ENCODE measurements at places on chromosomes 6 and 20. TPM values are rescaled to one million over a fixed set of nuclear protein-coding genes. Genes with fewer than 3 reads are reported as not detected.

- no peak for DNase-seq
- H3K27me3 ChIP-seq = no peaks in the 10 kb centered on the region
- no peaks in the 10 kb centered on the region for H3K4me1 ChIP-seq
Observed at GRCh38 chr6:71203206-71203605, 85.4 kb upstream of the OGFRL1 start.

The SCRT2 gene
- not detected for total RNA-seq

DNA sequence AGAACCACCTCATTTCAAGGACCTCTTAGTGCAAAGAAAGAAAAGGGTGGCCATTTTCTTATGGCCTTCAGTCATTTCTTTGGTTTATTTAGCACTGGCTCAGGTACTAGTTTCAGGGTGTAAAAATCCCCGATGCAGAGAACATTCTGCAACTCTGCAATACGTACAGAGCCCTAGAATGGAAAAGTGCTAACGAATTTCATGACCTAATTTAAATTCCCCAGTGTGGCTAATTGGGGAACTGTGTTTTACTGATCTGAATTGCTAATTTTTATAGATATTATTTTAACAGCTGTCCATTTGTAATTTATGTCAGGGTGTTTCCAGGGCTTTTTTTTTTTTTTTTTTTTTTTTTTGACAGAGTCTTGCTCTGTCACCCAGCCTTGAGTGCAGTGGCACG, 160.7 kb downstream of the UST start:
- H3K27me3 ChIP-seq = no peaks in the 10 kb centered on the region
- H3K27ac ChIP-seq = no peak overlapping the region
- no peak for DNase-seq
- no peak overlapping the region for H3K4me3 ChIP-seq
- H3K36me3 ChIP-seq = no peaks in the 10 kb centered on the region

DNA sequence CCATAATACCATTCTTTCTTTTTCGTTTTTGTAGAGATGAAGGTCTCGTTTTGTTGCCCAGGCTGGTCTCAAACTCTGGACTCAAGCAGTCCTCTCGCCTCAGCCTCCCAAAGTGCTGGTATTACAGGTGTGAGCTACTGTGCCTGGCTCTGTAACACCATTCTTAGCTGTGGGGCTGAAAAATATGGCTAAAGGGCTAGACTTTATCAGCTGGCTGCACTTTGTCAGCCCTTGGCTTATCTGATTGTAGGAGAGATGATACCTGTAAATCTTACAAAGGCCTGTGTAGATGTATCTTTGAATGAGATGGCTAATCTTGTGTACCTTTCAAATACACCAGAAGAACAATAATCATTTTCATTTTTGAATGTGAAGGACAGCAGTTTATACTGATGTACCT, 55.2 kb downstream of the ZFAND3 start:
- no peak for DNase-seq
- no peak overlapping the region for H3K4me3 ChIP-seq
- no peaks in the 10 kb centered on the region for H3K36me3 ChIP-seq
- no peaks in the 10 kb centered on the region for H3K4me1 ChIP-seq

The JARID2 gene
- total RNA-seq = 14.5 TPM

The TGM6 gene
- not detected for total RNA-seq

- no peaks in the 10 kb centered on the region for H3K36me3 ChIP-seq
- peak; percentile 28 for DNase-seq
- no peak overlapping the region for H3K4me3 ChIP-seq
- H3K27ac ChIP-seq = no peak overlapping the region
- no peaks in the 10 kb centered on the region for H3K4me1 ChIP-seq
Observed at GRCh38 chr6:129882510-129883023, 21.5 kb upstream of the TMEM244 start.

DNA sequence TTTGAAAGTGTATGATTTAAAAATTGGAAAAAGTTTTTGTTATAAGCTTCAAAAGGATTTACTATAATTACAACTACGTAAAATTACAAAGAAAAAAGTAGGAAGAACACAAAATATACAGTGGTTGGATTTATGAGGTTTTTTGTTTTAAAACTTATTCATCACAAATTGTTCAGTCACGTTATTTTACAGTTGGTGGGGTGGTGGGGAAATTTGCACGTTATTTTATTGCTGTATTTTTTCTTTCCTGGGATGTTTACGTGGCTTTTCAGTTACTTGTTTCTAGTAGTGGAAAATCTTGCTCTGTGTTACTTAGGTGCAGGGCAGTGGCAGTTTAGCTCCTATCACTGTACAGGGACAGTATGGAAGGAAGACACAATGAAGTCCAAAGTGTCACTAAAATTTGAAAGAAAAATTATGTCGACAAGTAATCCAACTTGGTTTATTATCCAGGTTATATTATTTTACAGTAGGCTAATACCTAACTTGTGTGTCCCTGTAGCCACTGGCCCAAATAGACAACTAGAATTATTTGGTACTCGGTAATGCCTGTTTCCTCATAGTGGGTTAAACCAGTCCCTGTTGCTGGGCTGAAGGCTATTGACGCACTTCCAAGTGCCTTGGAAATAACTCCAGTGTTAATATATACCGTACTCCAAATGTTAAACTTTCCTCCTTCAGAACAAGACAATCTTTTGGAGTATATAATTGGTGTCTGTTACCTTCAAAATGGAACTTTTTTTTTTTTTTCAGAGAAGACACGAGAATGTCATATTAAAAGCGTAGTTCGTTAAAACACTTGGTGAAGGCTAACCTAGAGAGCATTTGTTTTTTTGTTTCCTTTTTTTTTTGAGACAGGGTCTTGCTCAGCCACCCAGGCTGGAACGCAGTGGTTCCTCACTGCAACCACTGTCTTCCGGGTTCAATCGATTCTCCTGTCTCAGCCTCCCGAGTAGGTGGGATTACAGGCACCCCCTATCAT, 4.6 kb downstream of the JARID2 start:
- no peaks in the 10 kb centered on the region for H3K27me3 ChIP-seq
- H3K4me3 ChIP-seq = no peak overlapping the region
- no peak for DNase-seq
- no peaks in the 10 kb centered on the region for H3K36me3 ChIP-seq

DNA sequence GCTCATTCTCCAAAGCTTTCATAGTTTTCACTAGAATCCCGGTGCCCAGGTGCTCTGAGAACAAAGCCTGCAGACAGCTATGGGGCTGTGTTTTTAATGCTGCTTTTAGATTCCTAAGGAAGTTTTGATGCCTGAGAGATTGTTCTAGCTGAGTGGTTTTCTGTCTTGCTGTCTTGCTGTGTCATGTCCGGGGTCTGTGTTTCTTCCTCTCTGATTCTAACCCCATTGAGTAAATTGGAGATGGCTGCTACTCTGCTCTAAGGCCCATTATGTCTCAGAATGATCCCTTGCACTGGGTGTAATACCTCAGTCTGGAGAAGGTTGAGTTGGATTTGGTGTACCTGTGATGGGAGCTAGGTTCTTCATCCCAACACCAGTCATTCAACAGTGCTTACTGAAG, 63.4 kb downstream of the ARID1B start:
- H3K27me3 ChIP-seq = no peaks in the 10 kb centered on the region
- DNase-seq = no peak
- no peaks in the 10 kb centered on the region for H3K36me3 ChIP-seq
- H3K27ac ChIP-seq = peak overlapping the region; percentile 43
- no peak overlapping the region for H3K4me3 ChIP-seq
- peaks cover 58% of the 10 kb centered on the region for H3K4me1 ChIP-seq
